ENCODE measurements at places on chromosomes 1 and 21. TPM values are rescaled to one million over a fixed set of nuclear protein-coding genes. Genes with fewer than 3 reads are reported as not detected.

- no peak for DNase-seq
Observed at GRCh38 chr1:211737115-211738035, 62.0 kb upstream of the NEK2 start.

The TNNT2 gene
- total RNA-seq = 7,621 TPM

DNA sequence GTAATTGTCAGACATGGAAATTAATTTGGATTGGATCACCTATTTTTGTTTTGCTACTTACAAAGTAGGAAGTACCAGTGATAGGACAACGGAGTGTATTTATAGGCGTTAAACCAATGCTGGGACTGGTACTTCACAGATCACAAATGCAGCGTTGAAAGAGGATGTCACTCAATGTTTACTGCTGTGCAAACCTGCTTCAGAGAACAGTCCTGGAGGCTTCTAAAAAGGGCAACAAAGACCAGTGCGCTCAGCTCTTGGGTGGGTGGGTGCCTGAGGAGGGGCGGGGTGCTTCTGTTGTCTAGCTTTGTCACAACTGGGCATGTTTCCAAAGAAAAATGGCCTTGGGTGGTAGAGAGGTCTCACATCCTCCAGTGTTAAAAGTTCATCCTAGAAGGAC lies 2.1 kb downstream of the C1orf21 start:
- no peak for DNase-seq

GRCh38 chr1:44406737-44407429 lies 1.8 kb downstream of the RNF220 start:
- DNase-seq = no peak

Measured in heart left ventricle (tissue), 16 donors.